ENCODE measurements at places on chromosomes 4 and X.
A peak's percentile ranks its signal among the peaks of the same experiment; 100 is the strongest.

DNA sequence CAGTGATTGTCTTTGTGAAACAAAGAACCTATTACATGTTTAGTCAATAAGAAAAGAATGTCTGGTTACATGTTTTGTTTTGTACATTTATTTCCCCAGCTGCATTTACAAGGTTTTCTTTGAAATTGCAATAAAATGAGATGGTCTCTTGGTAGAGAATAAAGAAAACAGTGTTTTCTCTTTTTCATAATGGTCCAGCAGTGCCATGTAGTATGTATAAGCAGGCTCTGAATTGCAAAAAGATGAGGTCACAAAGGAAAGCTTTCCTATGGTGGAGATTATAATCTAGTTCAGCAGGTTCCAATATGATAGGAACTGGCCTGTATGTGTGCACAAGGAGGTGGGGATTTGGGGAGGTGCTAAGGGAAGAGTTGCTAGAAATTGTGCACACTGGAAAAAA, 1417.3 kb downstream of the STIM2 start:
- DNase-seq, result no peak

DNA sequence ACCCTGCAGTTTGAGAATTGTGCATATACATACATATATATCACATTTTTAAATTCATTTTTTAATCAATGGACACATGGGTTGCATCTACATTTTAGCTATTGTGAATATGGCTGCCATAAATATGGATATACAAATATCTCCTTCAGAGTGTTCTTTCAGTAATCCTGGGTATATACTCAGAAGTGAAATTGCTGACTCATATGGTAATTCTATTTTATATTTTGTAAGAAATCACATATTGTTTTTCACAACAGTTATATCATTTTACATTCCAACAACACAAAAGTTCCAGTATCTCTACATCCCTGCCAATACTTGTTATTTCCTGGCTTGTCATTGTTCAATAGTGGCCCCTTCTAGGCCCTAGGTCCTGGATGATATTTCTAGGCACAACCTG, 20.6 kb upstream of the HSFX4 start:
- DNase-seq, result no peak

DNA sequence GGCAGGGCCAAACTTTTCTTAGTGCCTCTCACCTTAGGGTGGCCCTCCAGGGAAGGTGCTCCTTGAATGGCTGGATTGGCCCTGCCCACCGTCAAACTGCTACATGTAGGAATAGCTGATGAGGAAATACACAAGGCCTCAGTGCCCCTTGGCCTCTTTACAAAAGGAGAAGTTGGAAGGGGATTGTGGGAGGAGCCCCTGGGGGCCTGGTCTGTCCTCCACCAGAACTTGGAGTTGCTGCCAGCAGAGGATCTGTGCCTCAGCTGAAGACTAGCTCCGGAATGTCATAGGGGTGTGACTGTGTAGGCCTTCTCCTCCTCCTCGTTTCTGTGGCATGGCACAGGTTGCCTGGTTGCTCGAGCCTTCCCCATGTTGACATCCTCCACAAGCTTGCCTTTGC, 142.7 kb downstream of the AMMECR1 start:
- no peak for DNase-seq

GRCh38 chrX:12949927-12950656, 24.8 kb upstream of the TMSB4X start:
- DNase-seq, result peak; percentile 48

GRCh38 chr4:3293401-3294391, 875 bp downstream of the RGS12 start:
- DNase-seq, result no peak

Measured in stimulated activated CD8-positive, alpha-beta memory T cell treated with anti-CD3 and anti-CD28 coated beads, Interleukin-15, amount 100 ng/mL, for 24 hours (primary cell).